H54 (cell line): ENCODE measurements at places on chromosomes 1 and 21.

GRCh38 chr1:201838381-201838780 lies 9.4 kb downstream of the IPO9 start:
- DNase-seq, result no peak

DNA sequence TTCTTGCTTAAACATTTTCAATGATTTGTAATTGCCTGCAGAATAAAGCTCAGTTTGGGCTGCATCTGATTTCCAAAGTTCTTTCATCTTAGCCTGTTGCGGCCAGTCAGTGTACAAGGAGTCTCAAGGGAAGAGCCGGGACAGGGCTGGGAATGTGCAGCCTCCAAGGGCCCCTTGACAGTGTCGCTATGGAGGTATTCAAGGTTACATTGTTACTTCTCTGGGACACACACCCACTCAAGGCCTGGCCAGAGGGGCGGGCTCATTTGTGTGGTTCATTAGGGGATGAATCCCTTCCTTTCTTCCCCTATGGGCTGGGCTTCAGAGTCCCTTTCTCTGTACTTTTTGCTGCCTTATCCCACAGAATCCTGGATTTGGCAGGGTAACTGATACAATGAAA lies 107.6 kb upstream of the CSF3R start:
- DNase-seq, result no peak

- no peak for DNase-seq
Measured at GRCh38 chr1:193077991-193078390, 18.6 kb downstream of the RO60 start.

DNA sequence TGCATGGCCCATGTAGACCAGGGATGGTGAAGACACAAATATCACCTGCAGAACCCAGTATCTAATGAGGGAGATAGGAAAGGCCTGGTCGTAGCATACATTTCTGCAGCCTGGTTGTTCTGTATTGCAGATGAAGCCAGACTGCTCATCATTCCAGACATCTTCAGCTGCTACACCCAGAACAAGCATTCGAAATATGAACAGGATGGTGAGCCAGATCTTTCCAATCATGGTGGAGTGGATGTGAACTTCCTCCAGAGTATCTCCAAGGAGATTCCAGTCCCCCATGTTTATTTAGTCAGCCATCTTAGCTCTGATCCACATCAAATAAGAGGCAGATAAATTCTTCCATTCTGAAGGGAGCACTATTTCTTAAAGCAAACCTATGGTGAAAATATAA lies 2.7 kb upstream of the MYCBP start:
- no peak for DNase-seq

GRCh38 chr1:222370913-222371675 lies 176.8 kb downstream of the HHIPL2 start:
- peak; percentile 45 for DNase-seq

GRCh38 chr1:1335792-1336248 lies 4.7 kb downstream of the TAS1R3 start:
- DNase-seq, result no peak

DNA sequence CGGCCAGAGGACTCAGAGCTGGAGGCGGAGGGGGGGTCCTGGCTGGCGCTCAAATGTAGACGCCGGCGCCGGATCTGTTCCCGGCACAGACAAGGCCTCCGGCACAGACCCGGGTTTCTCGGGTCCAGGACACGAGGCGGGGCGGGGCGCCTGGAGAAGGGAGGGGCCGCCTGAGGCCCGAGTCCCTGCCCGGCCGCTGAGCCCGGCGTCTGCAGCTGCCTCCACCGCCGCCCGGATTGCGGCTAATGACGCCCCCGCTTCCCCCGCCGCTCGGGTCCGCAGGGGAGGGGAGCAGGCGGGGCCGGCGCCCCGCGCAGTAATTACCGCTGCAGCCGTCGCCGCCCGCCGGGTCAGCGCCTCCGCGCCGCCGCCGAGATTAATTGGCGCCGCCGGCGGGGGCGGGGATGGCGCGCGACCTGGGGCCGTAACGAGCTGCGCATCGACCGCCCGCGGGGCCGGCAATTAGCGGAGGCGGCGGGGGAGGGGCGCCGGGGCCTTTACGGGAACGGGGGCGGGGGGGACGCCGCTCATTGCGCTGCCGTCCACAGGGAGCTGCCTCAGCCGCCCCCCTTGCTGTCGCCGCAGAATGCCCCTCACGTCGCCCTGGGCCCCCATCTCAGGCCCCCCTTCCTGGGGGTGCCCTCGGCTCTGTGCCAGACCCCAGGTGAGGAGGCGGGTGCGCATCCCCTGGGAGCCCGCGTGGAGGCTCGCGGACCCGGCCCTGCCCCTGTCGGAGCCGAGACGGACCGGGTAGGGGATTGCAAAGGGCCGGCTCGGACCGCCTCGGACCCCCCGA lies 17.3 kb downstream of the NOC2L start:
- DNase-seq, result peak; percentile 76
